T-cell (primary cell): ENCODE measurements at places on chromosomes 6 and 20. TPM values are rescaled to one million over a fixed set of nuclear protein-coding genes. Genes with fewer than 3 reads are reported as not detected.

GRCh38 chr6:76043690-76044089 is 28.8 kb downstream of the IMPG1 start:
- H3K4me3 ChIP-seq, result no peak overlapping the region
- no peaks in the 10 kb centered on the region for H3K36me3 ChIP-seq
- no peak for DNase-seq
- no peaks in the 10 kb centered on the region for H3K27me3 ChIP-seq

DNA sequence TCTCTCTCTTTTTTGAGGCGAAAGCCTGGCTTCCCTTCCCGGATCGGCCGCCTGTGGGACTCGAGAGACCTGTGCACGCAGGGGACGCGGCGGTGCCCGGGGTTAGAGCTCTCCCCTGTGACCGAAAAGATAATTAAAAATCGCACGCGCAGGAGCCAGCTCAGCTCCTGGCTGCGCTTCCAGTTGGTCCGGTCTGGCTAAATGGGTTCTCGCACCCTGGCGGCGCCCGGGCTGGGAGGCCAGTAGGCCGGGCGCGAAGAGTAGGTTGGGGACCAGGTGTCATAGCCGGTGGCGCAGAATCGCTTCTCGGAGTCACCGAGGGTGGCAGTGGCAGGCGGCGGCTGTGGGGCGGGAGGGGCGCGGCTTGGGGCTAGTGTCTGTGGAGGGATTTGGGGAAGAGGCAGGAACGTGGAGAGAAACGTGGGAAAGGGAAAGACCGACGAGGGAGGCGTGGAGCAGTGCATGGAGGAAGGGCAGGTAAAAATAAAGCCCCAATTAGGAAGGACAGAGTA is 41.9 kb upstream of the SUPT3H start:
- H3K4me1 ChIP-seq, result peaks cover 44% of the 10 kb centered on the region
- DNase-seq, result peak; percentile 58
- H3K27me3 ChIP-seq, result no peaks in the 10 kb centered on the region

DNA sequence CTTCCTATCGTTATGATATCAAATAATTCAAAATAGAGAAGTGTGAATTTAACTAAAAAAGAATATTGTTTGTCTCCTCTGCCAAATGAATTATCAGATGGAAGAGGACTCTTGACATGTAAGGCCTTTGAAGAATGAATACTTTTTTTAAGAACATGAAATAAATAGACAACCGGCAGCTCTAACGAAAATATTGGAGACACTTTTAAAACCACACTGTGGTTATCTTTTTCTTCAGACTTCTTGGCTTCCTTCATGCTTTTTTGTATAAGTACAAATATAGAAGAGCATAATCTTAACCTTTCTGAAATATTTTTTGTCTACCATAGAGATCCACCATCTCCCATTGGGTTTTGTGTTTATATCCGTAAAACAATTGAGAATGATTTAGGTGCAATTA is 115.2 kb upstream of the SCGN start:
- no peaks in the 10 kb centered on the region for H3K27me3 ChIP-seq
- no peak for DNase-seq
- H3K4me3 ChIP-seq, result no peak overlapping the region
- no peak overlapping the region for H3K27ac ChIP-seq
- H3K4me1 ChIP-seq, result no peaks in the 10 kb centered on the region
- H3K36me3 ChIP-seq, result no peaks in the 10 kb centered on the region

BCAS1 gene
- total RNA-seq, result 0.70 TPM

GRCh38 chr20:25197183-25197869 is 1.8 kb downstream of the ENTPD6 start:
- no peaks in the 10 kb centered on the region for H3K27me3 ChIP-seq
- peak overlapping the region; percentile 63 for H3K27ac ChIP-seq
- DNase-seq, result no peak
- peak overlapping the region; percentile 74 for H3K4me3 ChIP-seq
- H3K36me3 ChIP-seq, result no peaks in the 10 kb centered on the region

GRCh38 chr20:12699374-12700228 is 309.2 kb upstream of the SPTLC3 start:
- no peaks in the 10 kb centered on the region for H3K27me3 ChIP-seq
- H3K27ac ChIP-seq, result no peak overlapping the region
- H3K36me3 ChIP-seq, result no peaks in the 10 kb centered on the region
- DNase-seq, result no peak
- H3K4me1 ChIP-seq, result no peaks in the 10 kb centered on the region

- DNase-seq, result no peak
- H3K4me1 ChIP-seq, result peaks cover 3% of the 10 kb centered on the region
- H3K27me3 ChIP-seq, result peaks cover 11% of the 10 kb centered on the region
- no peak overlapping the region for H3K4me3 ChIP-seq
These were observed 67.1 kb upstream of the ZNFX1 start for GRCh38 chr20:49344975-49345374.

FERMT1 gene
- total RNA-seq, result 0.22 TPM

DNA sequence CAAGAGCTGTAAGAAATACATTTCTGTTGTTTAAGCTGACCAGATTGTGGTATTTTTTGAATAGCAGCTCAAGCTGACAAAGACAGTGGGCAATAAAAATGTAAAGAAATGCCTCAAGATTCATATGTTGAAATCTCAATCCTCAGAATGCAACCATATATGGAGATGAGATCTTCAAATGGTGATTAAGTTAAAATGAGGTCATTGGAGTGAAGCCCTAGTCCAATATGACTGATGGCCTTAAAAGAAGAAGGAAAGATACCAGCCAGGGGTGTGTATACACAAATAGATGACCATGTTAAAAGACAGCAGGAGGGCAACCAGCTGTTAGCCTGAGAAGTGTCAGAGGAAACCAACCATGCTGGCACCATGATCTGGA is 7.1 kb upstream of the DDO start:
- no peaks in the 10 kb centered on the region for H3K4me1 ChIP-seq
- H3K27ac ChIP-seq, result no peak overlapping the region
- H3K4me3 ChIP-seq, result no peak overlapping the region
- no peaks in the 10 kb centered on the region for H3K36me3 ChIP-seq
- no peaks in the 10 kb centered on the region for H3K27me3 ChIP-seq

SYCP2 gene
- total RNA-seq, result 3.8 TPM

DNA sequence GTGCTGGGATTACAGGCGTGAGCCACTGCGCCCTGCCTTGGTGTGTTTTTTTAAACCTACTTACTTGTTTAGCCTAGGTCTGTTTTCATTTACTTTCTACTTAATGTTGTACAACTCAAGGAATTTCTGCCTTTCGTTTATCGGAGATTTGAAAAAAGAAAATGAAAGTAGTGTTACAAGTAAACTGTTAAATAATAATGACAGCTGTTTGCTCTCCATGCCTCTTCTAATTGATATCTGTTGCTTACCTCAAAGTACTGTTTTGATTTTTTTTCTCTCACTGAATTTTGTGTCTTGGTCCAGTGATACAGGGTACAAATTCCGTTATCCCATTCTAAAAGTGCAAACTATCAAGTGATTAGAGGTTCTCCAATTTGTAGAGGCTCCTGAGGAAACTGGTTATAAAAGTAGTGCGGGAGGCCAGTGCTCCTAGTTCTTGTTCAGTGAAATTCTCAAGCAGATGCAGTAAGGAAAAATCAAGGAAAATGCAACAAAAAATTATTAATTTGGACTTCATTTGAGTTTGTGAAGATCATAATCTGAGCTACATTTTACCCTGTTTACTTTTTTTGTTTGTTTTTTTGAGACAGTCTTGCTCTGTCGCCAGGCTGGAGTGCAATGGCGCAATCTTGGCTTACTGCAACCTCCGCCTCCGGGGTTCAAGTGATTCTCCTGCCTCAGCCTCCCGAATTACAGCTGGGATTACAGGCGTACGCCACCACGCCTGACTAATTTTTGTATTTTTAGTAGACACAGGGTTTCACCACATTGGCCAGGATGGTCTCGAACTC is 2.2 kb downstream of the UBR2 start:
- peaks cover 31% of the 10 kb centered on the region for H3K4me1 ChIP-seq
- peak overlapping the region; percentile 94 for H3K4me3 ChIP-seq
- H3K27me3 ChIP-seq, result no peaks in the 10 kb centered on the region
- no peaks in the 10 kb centered on the region for H3K36me3 ChIP-seq
- DNase-seq, result no peak

ALDH5A1 gene
- 4.8 TPM for total RNA-seq

ZNF311 gene
- 0.61 TPM for total RNA-seq

SLC35D3 gene
- not detected for total RNA-seq

- H3K4me3 ChIP-seq, result no peak overlapping the region
- no peaks in the 10 kb centered on the region for H3K4me1 ChIP-seq
- no peaks in the 10 kb centered on the region for H3K36me3 ChIP-seq
These were observed 813.5 kb downstream of the QKI start for GRCh38 chr6:164227952-164228522.

GRCh38 chr6:91718198-91718597 is 1131.3 kb upstream of the MAP3K7 start:
- no peak overlapping the region for H3K4me3 ChIP-seq
- no peaks in the 10 kb centered on the region for H3K27me3 ChIP-seq
- no peak overlapping the region for H3K27ac ChIP-seq
- no peaks in the 10 kb centered on the region for H3K4me1 ChIP-seq

DNA sequence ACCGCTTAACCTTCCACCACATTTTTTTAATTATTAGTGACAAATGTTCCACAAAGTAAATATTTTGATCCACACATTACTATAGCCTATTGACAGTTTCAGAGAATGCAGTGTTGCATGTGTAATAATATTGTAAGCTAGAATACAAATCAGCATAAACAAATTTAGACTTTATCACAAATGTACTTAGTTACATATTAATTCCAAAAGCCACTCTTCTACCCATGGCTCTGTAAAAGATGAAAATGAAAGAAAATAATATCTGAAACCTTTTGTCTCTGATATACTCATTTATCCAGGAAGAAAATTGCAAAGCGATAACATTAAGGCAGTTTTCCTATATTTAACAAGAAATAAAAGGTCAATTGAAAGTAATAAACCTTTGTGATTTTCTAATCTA is 954.0 kb upstream of the MAN1A1 start:
- DNase-seq, result no peak
- no peaks in the 10 kb centered on the region for H3K27me3 ChIP-seq
- H3K36me3 ChIP-seq, result no peaks in the 10 kb centered on the region
- no peaks in the 10 kb centered on the region for H3K4me1 ChIP-seq

DNA sequence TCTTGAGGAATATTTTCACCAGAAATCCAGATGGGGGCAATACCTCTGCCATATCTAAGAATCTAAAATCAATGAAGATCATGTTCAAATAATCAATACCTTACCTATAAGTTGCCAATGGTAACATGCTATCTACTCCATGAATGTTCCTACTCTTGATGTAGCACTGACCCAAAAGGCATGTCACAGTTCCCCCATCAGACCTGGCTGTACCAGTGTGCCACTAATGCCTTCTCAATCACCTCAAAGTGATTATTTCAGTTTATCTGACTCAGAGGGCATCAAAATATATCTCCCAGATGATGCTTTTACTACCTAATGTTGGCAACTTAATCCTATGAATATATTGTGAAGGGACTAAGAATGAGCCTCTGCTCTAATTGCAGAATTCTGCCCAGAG is 5.5 kb downstream of the PDCD2 start:
- DNase-seq, result no peak
- no peaks in the 10 kb centered on the region for H3K27me3 ChIP-seq
- no peak overlapping the region for H3K4me3 ChIP-seq
- peaks cover 3% of the 10 kb centered on the region for H3K36me3 ChIP-seq
- peaks cover 4% of the 10 kb centered on the region for H3K4me1 ChIP-seq

CARMIL1 gene
- total RNA-seq, result 6.1 TPM

GRCh38 chr20:22568872-22569344 is 15.5 kb downstream of the FOXA2 start:
- H3K27me3 ChIP-seq, result peaks cover 37% of the 10 kb centered on the region
- H3K36me3 ChIP-seq, result no peaks in the 10 kb centered on the region
- H3K4me1 ChIP-seq, result no peaks in the 10 kb centered on the region
- H3K27ac ChIP-seq, result no peak overlapping the region

DNA sequence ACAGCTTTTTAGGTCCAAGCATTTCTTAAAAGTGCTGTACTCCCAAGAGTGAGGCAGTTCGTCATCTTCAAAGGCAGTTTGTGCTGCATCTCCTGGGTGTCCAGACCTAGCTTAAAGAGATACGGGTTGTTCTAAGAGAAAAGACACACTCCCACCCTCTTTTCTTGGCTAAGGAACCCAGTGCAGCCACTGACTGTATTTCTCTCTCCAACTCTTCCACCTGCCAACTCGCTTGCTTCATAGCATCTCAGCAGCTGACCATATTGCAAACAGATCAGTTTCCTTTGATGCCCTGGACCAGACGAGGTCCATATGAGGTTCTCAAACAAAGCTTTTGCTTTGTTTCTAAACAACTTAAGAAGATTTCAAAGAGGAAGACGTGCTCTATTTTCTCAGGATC is 101.1 kb downstream of the ISM1 start:
- no peak overlapping the region for H3K4me3 ChIP-seq
- peaks cover 2% of the 10 kb centered on the region for H3K27me3 ChIP-seq
- no peaks in the 10 kb centered on the region for H3K36me3 ChIP-seq
- no peaks in the 10 kb centered on the region for H3K4me1 ChIP-seq

GRCh38 chr6:151451417-151451949 is 443 bp downstream of the RMND1 start:
- H3K4me3 ChIP-seq, result peak overlapping the region; percentile 65
- no peak overlapping the region for H3K27ac ChIP-seq
- no peaks in the 10 kb centered on the region for H3K27me3 ChIP-seq
- no peak for DNase-seq

GRCh38 chr20:19463597-19463996 is 251.2 kb downstream of the SLC24A3 start:
- no peak for DNase-seq
- no peaks in the 10 kb centered on the region for H3K36me3 ChIP-seq
- H3K4me1 ChIP-seq, result no peaks in the 10 kb centered on the region
- no peak overlapping the region for H3K27ac ChIP-seq

DNA sequence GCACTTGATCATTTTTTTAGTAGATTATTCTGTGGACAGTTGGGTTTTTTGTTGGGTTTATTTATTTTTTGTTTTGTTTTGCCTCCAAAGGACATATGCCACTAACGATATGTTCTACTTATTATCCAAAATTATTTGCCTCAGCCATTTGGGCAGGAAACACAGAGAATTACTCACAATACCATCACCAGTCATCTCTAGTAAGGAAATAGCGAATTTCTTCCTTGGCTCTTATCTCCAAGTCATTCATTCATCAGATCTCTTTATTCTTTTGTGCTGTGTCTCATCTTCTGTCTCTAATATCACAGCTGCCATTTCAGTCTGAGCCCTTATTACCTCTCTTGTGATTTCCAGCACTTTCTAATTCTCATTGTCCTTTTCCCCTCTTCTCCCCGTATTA is 130.4 kb upstream of the SMLR1 start:
- DNase-seq, result no peak
- peaks cover 7% of the 10 kb centered on the region for H3K4me1 ChIP-seq
- no peak overlapping the region for H3K4me3 ChIP-seq
- H3K27me3 ChIP-seq, result peaks cover 4% of the 10 kb centered on the region
- no peak overlapping the region for H3K27ac ChIP-seq

POM121L2 gene
- total RNA-seq, result not detected

GRCh38 chr6:40353197-40353966 is 233.8 kb downstream of the LRFN2 start:
- no peaks in the 10 kb centered on the region for H3K36me3 ChIP-seq
- H3K27me3 ChIP-seq, result no peaks in the 10 kb centered on the region
- no peak overlapping the region for H3K4me3 ChIP-seq
- peaks cover 4% of the 10 kb centered on the region for H3K4me1 ChIP-seq

GRCh38 chr6:37303891-37304503 is 46.1 kb upstream of the TMEM217 start:
- H3K27me3 ChIP-seq, result no peaks in the 10 kb centered on the region
- H3K4me3 ChIP-seq, result no peak overlapping the region
- no peak overlapping the region for H3K27ac ChIP-seq
- no peaks in the 10 kb centered on the region for H3K4me1 ChIP-seq
- DNase-seq, result no peak

GRCh38 chr6:95133578-95133977 is 443.8 kb upstream of the MANEA start:
- no peaks in the 10 kb centered on the region for H3K4me1 ChIP-seq
- H3K4me3 ChIP-seq, result no peak overlapping the region
- H3K27ac ChIP-seq, result no peak overlapping the region
- no peaks in the 10 kb centered on the region for H3K36me3 ChIP-seq
- H3K27me3 ChIP-seq, result no peaks in the 10 kb centered on the region
- DNase-seq, result no peak
